Small intestine (tissue), 16 donors: ENCODE measurements at places on chromosomes 4 and X. TPM values are rescaled to one million over a fixed set of nuclear protein-coding genes. Genes with fewer than 3 reads are reported as not detected.

- no peak overlapping the region for H3K27ac ChIP-seq
- no peak for DNase-seq
- H3K27me3 ChIP-seq, result no peaks in the 10 kb centered on the region
- H3K36me3 ChIP-seq, result no peaks in the 10 kb centered on the region
Measured at GRCh38 chr4:16496501-16496900, 270.2 kb upstream of the TAPT1 start.

GAGE12G gene
- polyA plus RNA-seq, result not detected

- DNase-seq, result no peak
- no peak overlapping the region for H3K4me3 ChIP-seq
- no peak overlapping the region for H3K27ac ChIP-seq
- H3K4me1 ChIP-seq, result no peaks in the 10 kb centered on the region
- H3K36me3 ChIP-seq, result no peaks in the 10 kb centered on the region
Measured at GRCh38 chrX:37287741-37288444, 61.3 kb upstream of the PRRG1 start.

DNA sequence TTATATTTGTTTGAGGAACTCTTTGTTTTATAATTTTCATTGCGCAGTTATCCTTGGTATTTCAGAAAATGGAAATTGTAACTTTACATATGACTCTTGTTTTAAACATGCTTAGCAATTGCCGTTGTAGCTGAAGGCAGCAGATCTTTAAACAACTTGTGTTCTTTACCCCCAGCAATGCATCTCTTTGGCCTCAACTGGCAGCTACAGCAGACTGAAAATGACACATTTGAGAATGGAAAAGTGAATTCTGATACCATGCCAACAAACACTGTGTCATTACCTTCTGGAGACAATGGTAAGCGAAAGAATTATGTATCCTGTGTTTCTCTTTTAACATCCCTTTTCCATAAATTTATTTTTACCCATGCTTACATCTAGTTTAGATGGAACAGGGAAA lies 263.6 kb downstream of the DCTD start:
- no peaks in the 10 kb centered on the region for H3K36me3 ChIP-seq
- no peaks in the 10 kb centered on the region for H3K4me1 ChIP-seq
- DNase-seq, result no peak
- H3K27me3 ChIP-seq, result no peaks in the 10 kb centered on the region
- no peak overlapping the region for H3K27ac ChIP-seq
- H3K4me3 ChIP-seq, result no peak overlapping the region

SNX25 gene
- 1.9 TPM for polyA plus RNA-seq

GRCh38 chrX:121987163-121987562 lies 939.8 kb downstream of the GLUD2 start:
- no peak for DNase-seq
- H3K36me3 ChIP-seq, result no peaks in the 10 kb centered on the region
- H3K4me1 ChIP-seq, result no peaks in the 10 kb centered on the region
- H3K4me3 ChIP-seq, result no peak overlapping the region
- H3K27ac ChIP-seq, result no peak overlapping the region
- no peaks in the 10 kb centered on the region for H3K27me3 ChIP-seq

DOK7 gene
- 0.28 TPM for polyA plus RNA-seq
